Right renal cortex interstitium (tissue), 3 donors: ENCODE measurements at places on chromosomes 5 and 9. TPM values are rescaled to one million over a fixed set of nuclear protein-coding genes. Genes with fewer than 3 reads are reported as not detected.

DNA sequence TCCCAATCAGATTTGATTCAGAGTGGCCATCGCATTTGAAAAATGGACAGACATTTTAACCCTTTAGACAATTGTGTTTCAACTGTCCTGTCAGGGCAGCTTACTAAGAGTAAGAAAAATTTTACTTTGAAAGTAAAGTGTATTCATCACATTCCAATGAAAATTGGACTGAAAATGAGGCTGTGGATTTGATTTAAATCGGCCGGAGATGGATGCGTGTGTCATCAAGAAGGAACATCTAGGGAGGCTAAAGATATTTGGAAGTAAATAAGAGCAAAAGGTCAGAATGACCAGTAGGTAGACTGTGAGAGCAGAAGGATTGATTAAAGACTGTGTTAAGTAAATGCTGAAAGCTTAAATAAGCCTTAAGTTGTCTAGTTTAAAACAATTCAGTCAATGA lies 1.5 kb downstream of the ZCCHC7 start:
- no peak for DNase-seq

SPATA31A3 gene
- polyA plus RNA-seq: not detected

LECT2 gene
- polyA plus RNA-seq: 0.79 TPM

DNA sequence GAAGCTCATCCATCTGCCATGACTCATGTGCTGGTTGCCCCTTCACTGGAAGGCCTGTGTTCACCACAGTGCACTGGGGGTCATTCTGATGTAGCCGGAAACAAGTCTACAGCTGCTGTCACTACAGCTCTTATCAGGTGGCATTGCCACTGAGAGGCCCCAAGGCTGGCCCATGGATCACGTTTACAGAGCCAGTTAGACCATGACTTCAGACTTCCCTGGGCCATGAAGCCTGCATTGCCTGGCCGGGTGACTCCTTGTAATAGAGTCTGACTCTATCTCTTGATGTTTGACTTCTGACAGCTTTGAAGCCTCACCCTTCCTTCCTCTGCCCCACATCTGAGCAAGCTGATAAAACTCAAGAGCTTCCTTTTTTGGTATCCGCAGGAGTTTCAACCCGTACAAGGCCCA lies 473.5 kb upstream of the DAP start:
- DNase-seq: no peak

DNA sequence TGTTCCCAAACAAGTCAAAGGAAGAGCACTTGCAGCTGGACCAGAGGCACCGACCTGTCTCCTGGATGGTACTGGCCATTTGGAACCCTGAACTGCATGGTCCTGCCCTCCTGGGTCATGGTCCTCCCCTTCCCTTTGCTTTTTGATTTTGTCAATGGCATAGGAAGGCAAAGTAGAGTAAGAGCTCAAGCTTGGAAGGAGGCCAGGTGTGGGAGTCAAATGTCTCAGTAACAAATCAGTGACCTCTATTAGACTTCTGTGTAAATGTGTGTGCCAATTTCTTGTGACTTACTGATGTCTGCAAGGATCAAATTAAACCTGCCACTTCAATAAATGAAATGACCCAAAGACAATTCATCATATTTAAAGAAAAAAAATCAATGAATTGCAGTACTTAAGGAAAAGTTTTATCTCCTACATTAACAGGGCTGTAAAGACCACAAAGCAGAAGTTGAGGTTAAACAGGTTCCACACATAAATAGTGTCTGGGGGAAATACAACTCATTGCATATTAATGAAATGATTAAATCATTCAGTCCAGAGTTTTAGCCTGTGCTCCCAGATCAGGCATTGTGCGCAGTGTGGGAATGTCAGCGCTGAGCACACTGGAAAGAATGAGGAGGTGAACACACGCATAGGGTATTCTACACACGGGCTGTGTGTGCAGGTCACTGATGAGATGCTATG lies 32.7 kb downstream of the OSMR start:
- DNase-seq: no peak

DNA sequence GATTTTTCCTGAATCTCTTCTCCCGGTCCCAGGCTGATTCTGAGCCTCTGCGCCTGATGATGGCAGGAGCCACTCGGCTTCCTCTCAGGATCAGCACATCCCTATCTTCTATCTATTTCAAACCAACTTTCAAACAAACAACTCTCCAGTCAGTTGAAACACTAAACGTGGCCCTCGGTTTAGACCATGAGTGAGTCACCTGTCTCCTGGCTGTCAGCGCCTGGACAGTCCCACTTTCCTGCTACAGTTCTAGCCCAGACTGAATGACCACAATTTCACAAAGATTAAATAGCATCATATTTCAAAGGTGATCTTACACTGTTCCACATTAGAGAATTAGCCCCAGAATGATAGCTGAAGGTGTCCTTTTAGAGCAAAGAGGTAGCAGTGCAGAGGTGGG lies 6.2 kb downstream of the SLC6A19 start:
- DNase-seq: no peak

SLC46A2 gene
- 0.08 TPM for polyA plus RNA-seq

GRCh38 chr9:105658351-105658750 lies 3.9 kb upstream of the TAL2 start:
- no peak for DNase-seq

DNA sequence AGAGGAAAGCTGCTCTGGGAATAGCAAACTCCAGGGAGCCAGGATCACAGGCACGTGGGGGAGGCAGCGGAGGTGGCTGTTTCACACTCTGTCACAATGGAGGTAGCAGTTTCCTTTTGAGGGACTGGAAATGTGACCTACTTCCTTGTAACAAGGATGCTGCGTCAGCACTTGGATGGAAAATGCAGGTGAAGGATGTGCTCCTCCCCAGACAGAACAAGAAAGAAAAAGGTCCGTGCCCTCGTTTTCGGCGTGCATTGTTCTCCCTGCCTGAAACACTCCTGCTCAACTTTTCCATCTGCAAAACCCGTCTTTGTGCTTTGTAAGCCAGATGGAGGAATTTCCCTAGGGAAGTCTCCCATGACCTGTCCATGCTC lies 55.1 kb upstream of the SH3PXD2B start:
- no peak for DNase-seq

DNA sequence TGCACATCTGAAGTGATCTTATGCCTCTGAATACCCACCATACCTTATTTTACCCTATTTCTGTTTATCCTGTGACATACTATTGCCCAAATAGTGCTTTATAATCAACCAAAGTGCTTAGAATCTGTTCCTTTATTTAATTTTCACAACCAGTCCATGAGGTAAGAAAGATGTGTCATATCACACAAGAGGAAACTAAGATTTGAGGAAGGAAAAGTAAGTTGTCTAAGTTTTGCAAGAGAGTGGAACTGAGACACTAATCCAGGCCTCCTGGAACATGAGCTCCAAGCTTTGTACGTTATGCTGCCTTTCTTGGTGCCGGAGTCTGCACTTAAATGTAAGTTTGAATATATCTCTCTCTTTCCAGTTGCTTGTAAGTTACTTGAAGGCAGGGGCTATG lies 17.2 kb downstream of the KDM3B start:
- no peak for DNase-seq

ARL10 gene
- polyA plus RNA-seq: 10.0 TPM

DNA sequence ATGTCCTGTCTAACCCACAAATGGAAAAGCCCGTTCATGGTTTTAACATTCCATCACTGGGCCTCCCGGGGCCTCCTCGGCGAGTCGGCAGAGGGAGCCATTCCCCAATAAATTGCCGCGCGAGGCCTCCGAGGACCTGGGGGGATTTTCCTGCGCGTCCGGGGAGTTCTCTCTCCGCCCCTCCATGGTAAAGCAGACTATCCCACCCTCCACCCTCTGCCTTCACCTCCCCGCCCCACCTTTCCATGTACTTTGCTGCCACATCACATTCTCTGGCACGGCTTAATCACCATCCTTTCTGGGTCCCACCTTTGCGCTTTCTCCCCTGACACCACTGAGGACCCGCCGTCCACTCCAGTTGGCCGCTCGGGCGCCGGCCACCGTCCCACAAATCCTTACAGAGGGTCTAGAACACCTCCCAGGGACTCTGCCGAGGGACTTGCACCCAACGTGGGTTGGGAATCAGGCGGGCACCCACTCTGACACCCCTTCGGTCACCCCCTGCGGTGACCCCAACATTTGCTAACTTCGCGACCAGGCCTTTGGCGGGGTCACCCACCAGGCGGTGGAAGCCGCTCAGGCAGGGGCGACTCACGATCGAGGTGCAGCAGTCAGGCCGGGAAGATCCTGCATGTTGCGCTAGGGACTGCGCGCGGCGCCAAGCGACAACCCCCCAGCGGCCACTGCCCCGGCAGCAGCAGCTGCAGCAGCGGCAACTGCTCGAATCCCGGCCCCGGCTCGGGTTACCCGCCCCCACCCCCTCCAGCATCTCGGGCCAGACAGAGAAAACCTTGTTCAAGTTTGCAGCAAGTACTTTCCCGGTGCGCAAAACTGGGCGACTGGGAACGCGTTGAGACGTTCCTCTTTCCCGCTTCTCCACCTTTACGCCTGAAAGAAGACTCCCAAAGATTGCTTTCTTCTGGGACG lies at the start of gene MEGF10:
Gene MEGF10 (plus strand): TSS at position 778 of the 927 bp plus-strand sequence. CDS start 40,513 bp downstream, outside the sequence.
- peak; percentile 33 for DNase-seq

GRCh38 chr5:62314213-62314830 lies 8.3 kb downstream of the KIF2A start:
- no peak for DNase-seq

PHYHD1 gene
- 52.5 TPM for polyA plus RNA-seq

DNA sequence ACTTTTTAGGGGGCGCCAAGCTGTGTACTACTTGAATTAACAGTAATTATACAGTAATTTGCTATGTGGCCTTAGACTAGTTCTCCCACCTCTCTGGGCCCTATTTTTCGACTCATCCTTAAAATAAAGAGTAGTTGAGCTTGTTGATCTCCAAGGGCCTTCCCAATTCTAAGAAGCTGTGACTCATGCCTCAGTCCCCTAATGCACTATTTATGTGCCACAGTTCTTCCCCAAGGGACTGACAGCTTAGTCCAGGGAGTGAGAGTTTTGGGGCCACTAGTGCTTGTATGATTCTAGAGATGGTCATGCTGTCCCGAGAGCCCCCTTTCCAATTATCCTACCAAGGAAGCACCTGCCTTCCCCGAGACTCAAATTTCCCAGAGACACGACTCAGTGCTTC lies 149.7 kb downstream of the PAPPA start:
- DNase-seq: no peak

DNA sequence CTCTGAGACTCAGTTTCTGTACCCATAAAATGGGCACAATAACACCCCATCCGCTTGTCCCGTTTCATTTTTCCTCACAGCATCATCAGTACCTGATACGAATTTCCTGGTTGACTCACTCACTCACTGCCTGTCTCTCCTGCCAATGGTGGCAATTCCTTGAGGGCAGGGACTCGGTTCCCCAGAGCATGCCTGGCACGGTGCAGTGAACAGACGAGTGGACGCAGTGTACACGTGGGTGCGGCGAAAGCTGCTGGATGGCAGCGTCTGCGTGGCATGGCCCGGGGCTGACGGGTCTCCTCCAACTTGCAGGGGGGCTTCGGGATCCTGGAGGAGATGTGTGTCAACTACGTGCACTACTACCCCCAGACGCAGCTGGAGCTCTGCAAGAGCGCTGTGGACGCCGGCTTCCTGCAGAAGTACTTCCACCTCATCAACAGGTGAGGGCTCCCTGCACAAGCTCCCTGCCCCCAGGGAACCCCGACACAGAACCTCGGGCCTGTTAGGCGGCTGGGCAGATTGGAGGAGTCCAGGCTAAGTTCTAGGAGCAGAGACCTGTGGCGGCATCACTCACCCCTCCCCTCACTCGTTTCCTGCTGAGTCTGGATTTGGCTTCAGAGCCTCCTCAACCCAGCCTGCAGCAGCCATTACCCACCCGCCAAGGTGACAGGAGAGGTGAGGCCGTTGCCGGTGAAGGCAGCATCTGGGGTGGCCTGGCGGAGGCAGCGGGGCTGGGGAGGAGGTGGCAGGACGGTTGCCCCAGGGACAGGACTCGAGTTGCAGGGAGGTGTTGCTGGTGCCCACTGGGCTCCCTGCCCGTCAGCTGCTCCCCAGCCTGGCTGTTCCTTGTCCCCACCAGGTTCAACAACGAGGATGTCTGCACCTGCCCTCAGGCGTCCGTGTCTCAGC lies 20.3 kb downstream of the DBH start:
- no peak for DNase-seq

PHF24 gene
- 0.19 TPM for polyA plus RNA-seq

STK32A gene
- 11.6 TPM for polyA plus RNA-seq

DNA sequence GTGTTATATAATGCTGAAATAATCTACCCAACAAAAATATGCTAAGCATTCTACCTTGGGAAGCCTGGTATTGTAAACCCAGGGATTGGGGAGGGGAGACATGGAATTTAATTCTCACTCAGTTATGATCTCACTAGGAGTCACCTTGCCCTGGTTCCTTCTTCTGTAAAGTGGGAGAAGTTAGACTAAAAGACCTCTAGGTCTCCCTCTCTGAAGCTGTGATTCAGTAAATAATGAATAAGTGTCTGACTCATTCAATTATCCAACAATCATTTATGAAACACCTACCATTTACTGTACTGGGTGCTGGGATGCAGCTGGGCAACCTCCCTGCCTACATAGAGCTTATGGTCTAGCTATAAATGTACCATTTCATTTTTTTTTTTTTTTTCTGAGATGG lies 20.2 kb upstream of the SPARC start:
- DNase-seq: no peak

LCNL1 gene
- polyA plus RNA-seq: 0.03 TPM

DNA sequence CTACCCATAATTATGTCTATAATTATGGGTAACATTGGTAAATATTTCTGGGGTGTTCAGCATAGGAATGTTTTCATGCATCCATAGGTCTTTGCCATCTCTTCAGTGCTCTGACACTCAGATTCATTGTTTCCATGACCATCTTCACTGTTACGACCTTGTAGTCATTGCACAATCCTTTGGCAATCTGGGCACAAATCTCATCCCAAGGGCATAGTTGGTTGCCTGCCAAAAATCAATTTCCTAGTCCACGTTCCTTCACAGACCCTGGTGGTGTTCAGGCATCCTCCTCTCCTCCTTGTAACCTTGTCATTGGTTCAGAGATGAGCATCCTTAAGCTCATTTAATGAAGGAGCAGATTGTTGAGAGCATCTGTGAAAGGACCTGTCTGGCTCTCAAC lies 1400.7 kb downstream of the CDH12 start:
- DNase-seq: no peak

DNA sequence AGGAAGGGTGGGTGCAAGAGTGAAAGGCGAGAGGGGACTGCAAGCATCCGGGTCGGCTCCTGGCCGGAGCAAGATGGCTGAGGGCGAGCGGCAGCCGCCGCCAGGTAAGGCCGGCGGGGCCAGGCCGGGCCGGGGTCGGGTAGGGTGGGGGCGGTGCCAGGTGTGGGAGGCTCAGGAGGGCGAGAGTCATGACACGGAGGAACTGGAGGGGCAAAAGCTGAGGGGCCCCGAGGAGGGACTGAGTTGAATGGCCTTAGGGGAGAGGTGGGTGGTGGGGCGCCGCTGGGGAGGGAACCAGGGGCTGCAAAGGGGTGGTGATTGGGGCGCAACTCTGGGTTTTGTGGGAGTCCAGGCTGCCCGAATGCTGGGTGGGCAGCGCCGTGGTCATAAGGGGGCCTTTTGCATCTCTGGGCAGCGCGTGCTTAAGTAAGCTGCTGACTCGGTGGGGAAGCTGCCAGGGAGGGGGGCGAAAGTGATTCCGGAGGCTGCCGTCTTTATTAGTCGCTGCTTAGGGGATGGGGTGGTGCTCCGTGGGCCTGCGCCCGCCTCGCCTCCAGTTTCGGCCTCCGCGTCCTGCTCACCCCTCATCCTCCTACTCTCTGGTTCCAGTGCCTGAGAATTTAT lies 425 bp downstream of the PTPA start:
- DNase-seq: peak; percentile 21

GRCh38 chr5:73906277-73906676 lies 280.3 kb downstream of the ARHGEF28 start:
- no peak for DNase-seq
